Panc1 (cell line): ENCODE measurements at places on chromosomes 3 and 15.

DNA sequence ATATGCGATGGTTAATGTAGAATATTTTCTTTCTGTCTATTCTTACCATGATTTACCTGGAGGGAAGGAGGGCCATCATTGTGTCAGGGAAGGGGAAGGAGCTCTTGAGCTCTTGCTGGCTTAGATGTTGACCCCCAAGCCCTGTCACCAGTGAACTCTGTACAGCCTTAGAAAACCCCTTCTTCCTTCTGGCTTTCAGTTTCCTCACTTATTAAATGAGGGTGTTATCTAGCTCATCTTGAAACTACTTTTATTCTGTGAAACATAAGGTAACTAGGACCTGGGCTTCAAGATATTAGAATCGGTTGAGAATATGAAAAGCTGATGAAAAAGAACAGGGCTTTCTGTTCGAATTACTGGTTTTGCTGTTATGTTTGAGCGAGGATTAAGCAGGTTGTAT lies 25.1 kb upstream of the UTS2B start:
- no peak for DNase-seq

- DNase-seq, result no peak
Measured at GRCh38 chr3:194306109-194306686, 44.9 kb downstream of the CPN2 start.

- no peak for DNase-seq
Measured at GRCh38 chr3:88657459-88657858, 450.0 kb upstream of the EPHA3 start.

DNA sequence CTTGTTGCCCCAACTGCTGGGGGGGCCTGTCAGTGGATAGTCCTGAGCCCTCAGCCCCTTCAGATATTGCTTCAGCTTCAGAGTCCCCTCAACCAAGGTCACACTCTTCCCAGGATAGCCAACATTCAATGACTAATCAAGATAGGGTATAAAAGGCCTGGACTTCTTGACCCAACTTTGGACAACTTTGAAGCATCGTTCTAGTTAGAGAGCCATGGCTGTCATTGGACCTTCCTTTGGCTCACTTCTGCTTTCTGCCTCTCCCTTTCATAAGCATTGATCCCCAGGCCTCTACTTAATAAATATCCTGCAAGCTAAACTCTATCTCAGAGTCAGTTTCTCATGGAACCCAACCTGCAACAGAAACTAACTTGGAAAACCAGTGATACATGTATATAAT lies 31.3 kb upstream of the DCLK3 start:
- DNase-seq, result no peak

GRCh38 chr15:67092752-67093503 lies 27.5 kb downstream of the SMAD3 start:
- DNase-seq, result no peak

DNA sequence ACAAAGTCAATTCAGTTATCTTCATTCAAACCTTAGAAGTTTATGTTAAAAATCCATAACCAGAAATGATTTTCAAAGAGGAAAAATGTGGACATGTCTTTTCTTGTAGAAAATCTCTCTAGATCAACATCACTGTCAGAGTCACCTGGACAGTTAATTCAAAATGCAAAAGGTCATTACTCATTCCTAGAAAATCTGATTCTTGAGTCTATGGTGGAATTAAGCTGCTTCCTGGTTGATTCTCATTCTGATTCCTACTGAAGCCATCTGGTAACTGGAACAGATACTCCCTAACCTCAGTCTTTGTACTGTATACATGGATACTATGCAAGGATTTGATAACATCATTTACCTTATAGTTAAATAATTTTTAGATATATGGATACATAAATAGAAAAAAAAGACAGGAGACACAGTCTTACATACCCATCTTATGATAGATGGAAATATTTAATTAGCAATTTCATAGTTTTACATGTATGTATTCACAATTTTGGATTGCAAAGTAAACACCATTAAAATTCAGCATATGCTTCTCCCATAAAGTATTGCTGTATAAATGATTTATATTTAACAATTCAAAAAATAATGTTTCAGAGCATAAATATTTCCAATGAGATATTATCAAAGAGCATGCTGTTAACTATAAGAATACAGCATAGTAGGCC lies 693.2 kb upstream of the CCDC54 start:
- DNase-seq, result no peak

DNA sequence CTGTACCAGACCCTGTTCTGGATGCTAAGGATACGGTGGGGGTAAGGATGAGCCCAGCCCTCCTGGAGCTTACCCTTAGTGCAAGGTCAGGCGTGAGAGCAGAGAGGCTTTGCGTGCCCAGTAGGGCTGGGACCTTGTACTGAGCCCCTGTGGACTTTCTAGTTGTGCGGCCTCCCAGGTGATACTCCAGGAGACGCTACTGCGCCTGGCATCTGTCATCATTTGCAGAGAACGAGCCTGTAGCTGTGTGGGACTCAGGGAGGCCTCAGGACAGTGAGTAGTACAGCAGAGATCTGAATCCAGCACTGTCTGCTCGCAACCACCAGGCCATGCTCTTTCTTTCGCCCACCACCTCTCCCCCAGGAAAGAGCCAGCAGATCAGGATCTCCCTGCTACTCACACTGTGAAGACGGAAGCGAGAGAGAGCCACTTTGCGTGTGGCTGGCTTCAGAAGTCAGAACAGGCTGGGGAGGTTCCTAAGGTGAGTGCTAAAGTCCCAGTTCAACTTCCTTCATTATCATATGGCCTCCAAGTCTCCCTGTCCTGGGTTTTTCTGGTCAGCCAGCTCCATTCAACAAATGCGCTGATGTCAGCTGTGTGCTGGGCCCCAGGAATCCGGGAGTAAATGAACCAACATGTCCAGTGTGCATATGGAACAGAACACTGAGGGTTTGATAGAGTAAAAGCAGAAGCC lies 38.2 kb upstream of the ITGA11 start:
- DNase-seq, result no peak

DNA sequence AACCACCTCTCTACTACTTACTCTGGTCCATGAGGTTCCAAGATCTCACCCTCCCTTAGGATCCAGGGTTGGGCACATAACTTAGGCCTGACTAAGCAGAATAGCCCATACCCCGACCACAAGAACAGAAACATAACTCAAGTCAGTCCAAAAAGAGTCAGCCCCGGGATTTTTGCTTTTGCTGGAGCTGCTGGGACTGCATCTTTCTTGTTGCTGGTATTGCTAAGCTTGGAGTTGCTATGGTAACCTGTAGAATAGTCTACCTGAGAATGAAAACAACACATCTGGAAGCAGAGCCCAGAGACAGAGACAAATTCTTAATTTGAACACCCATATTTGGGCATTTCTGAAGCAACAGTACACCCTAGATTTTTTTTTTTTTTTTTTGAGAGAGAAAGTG lies 6.5 kb downstream of the RUBCN start:
- DNase-seq, result no peak

DNA sequence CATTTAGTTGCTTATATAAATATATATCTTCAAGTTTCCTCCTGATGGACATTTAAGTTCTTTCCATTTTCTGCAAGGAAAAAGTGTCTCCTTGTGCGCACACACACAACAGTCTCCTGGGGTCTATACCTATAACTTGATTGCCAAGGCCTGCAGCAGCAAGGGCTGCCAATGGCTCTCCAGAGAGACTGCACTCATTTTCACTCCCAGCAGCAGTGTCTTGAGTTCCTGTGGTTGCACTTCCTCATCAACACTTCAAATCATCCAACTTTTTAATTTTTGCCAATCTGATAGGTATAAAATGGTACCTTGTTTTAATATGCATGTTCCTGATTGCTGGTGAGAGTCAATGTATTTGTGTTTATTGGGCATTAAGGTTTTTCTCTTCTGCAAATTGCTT lies 23.1 kb downstream of the TNFAIP8L3 start:
- DNase-seq, result no peak

DNA sequence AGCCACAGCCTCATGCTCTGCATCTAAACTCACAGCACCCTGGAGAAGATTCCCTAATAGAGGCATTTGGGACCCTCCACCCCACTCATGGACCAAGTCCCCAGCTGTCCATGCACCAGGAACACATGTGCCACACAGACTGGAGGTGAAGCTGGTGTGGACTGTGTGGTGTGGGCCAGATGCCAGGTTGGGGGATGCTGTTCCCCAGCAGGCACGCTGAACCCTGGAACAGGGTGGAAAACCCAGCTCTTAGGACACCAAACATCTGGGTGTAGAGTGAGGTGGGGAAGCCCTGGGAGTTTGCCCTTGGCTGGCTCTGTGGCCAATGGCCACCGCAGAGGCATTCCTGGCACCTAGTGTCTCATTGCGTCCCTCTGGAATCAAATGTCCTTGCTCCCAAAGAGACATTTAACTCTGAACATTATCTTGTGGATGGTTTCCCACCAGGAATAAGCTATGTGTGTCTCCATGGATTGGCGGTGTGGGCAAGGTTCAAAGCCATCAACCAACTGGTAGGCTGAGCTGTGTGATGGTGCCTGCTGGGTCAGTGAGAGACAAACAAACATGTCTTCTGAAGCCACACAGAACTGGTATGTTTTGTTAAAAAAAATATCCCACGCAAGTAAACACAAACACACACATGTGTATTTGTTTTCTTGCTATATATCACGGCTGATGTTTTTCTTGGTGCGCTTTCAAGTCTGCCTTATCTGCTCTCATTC lies 65.0 kb downstream of the EXOG start:
- DNase-seq, result no peak
